ENCODE measurements at places on chromosomes 6 and 20.

DNA sequence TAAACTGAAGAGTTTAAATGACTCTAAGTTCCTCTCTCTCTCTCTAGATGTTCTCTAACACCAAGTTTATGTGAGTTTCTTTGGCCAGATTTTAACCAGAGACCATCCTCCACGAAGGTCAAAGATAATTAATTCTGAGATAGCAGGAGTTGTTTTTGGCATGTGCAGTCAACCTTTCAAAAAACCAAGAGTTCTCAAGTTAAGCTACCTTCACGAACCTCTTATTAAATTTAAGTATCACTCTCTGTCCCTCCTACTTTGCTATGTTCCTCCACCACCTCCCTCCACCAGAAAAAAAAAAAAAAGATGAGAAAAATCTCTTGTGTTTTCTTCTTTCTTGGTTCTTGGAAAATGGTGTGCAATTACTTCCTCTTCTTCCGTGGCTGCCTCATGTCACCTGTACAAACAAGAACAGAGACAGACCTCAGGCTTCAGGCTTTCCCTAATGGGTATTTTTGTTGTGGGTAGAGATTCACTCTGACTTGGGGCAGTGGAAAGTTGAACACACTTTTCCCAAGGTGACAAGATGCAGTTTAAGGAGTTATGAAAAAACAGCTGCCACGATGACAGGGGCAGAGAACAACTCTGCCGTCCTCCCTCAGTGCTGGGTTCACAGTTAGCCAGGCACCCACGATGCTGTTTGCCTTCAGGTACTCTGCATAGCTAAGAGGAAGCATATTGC lies 64.3 kb downstream of the ADTRP start:
- no peak for DNase-seq

- DNase-seq, result no peak
Measured at GRCh38 chr6:40512340-40512739, 74.8 kb downstream of the LRFN2 start.

DNA sequence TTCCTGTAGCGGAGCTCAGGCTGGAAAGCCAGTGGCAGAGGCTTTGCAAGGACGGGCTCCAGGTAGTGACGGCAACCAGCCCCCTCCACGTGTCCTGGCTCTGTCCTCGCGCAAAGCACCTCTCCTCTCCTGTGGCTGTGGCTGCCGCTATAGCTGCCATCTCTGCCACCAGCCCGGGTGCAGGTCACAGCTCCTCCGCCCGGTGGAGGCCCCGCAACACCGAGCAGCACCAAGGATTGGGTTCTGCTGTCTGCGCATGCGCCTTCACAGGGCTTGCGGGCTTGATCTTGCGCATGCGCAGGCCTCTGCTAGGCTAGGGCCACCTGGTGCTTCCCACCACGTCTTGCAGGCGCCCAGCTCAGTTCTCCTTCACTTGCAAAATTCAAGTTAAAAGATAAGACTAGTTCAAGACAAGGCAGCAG lies 625.4 kb downstream of the QKI start:
- no peak for DNase-seq

- no peak for DNase-seq
Measured at GRCh38 chr6:39040080-39040673, 8.4 kb upstream of the GLP1R start.

DNA sequence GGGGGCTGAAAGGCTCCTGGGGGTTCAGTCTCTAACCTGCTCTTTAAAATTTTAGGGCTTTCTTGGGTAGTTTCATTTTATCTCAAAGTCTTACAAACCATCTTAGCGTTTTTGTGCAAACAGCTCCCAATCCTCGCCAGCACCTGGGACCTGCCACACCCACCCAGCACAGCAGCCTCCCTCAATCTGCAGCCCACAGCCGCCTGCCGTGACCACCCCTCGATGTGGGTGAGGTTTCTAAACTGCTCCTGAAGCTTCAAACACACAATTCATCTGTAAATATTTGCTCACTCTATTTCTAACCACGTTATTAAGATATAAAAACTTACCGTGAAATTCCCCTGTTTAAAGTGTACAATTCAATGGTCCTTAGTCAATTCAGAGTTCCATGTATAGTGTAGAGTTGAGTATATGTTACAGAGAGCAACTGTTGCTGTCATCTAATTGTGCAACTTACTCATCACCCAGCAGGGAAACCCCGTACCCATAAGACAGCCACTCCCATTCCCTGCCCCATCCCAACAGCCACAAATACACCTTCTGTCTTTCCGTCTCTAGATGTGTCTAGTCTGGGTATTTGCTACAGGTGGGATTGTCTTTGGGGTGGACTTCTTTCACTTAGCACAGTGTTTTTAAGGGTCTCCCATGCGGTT lies 381.0 kb downstream of the TAF4 start:
- DNase-seq, result no peak

GRCh38 chr6:104595311-104595820 lies 264.4 kb downstream of the HACE1 start:
- no peak for DNase-seq

DNA sequence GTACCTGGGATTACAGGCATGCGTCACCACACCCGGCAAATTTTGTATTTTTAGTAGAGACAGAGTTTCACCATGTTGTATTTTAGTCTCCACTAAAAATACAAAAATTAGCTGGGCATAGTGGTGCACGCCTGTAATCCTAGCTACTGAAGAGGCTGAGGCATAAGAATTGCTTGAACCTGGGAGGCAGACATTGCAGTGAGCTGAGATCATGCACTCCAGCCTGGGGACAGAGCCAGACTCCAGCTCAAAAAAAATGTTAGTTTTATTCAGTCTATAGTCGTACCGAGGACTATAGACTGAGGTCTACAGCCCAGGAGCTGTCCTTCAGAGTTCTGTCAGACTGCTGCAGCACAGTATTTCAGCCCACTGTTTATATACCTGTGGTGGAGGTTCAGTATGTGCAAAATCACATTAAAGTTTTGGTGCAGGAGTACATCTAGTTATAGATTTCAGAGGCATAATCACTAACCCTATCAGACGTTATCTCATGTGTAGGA lies 3.6 kb upstream of the CASP8AP2 start:
- no peak for DNase-seq

DNA sequence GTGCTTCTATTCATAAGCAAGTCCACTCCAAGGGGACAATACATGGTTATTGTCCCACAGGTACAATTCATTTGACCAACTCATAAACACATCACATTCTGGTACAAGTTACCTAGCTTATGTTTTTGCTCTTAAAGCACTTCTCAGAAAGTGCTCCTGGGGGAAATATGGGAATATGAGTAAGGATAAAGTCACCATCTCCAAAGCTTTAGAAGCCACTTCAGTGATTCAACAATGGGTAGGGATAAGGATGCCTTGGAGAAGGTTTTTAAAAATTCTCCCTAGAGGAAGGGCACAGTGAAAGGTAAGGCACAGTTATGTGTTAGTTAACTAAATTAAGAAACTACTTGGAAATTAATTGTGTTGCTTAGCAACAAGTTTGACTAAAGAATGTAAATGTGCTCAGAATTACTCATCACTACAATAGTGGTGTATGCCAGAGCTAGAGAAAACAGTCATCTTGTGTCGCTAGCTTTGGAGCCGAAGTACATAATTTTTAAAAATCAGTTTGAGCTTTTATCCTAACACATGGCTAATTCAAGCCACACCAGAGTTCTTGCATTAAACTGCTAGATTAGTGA lies 39.5 kb upstream of the LAMP5 start:
- no peak for DNase-seq

DNA sequence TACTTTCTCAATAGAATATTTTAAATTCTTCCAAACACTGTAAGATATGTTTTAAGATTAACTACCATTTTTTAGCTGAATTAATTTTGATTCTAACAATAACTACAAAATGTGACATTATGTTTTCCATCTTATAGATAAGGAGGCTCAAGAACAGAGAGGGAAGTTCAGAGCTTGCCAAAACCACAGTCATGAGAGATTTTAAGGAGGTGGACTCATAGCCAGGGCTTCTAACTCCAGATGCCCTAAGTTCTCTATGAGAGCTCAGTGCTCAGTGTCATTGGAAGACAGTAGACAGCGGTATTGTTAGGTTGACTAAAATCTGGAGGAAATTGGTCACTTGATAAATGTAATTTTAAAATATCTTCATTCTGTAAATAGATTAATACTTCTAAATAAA lies 144.2 kb downstream of the PACRG start:
- DNase-seq, result no peak

- DNase-seq, result no peak
Measured at GRCh38 chr20:11056414-11056813, 382.6 kb upstream of the JAG1 start.

GRCh38 chr6:132648356-132648755 lies 10.6 kb downstream of the TAAR1 start:
- no peak for DNase-seq

DNA sequence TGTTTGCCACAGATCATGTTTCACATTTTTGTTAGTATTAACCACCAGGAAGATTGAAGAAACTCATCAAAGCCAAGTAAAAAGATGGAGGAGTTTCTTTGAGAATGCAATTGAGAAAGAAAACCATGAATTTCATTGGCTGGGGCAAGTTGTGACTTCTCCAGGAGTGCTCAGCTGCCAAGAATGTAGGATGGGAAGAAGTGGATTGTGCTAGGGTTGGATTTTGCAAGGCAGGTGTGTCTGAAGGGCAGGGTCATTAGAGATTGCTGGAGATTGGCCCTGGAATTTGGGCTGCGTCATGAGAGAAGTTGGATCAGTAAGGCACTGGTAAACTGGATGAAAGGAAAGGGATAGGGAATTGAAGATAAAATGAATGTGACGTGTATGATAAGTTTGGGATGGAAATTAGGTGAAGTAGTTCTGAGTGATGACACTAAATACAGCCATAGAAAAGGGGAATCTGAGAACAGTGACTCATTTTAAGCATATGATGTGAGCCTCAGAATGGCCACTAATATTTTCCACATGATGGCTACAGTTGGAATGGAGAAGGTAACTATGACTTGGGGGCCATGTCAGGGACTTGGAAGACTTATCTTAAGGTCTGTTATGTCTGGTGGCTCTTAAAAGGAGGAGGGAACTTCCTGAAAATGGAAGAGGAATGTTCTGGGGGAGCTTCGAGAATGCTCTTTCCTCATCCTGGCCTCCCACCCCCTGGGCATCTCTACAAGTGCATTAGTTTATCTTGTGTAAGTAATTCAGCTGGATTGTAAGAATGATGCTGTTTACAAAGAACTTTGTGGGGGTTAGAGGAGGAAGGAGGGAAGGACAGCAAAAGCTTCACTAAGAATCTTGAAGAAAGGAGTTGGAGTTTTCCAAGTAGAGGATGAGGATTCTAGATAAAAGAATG lies 27.8 kb upstream of the ERVFRD-1 start:
- no peak for DNase-seq
